Aortic smooth muscle cell (primary cell): ENCODE measurements at places on chromosomes 4 and X. TPM values are rescaled to one million over a fixed set of nuclear protein-coding genes. Genes with fewer than 3 reads are reported as not detected.

USP17L20 gene
- total RNA-seq = not detected in 2 replicates

ALB gene
- total RNA-seq = 0.50 TPM in 1 of 2 replicates, not detected in the other

ZBTB49 gene
- 2.6 and 2.9 TPM in 2 replicates for total RNA-seq

BOD1L1 gene
- total RNA-seq = 34.6 and 36.2 TPM in 2 replicates

NHSL2 gene
- 2.2 and 9.1 TPM in 2 replicates for total RNA-seq

UGT2B17 gene
- not detected in 2 replicates for total RNA-seq

FAM193A gene
- 7.4 and 11.1 TPM in 2 replicates for total RNA-seq

S100G gene
- total RNA-seq = not detected in 2 replicates

WNK3 gene
- total RNA-seq = 0.12 and 0.26 TPM in 2 replicates

FAAH2 gene
- 0.25 TPM in 1 of 2 replicates, not detected in the other for total RNA-seq

OTUD6A gene
- total RNA-seq = not detected in 2 replicates

POU3F4 gene
- under 0.01 TPM in 1 of 2 replicates, not detected in the other for total RNA-seq

KLF8 gene
- total RNA-seq = 1.8 and 3.2 TPM in 2 replicates

GPR82 gene
- not detected in 2 replicates for total RNA-seq

RAB33A gene
- total RNA-seq = 0.53 and 0.93 TPM in 2 replicates

H2BW2 gene
- not detected in 2 replicates for total RNA-seq

MMGT1 gene
- 8.1 and 11.3 TPM in 2 replicates for total RNA-seq

ZDHHC9 gene
- 12.9 and 17.6 TPM in 2 replicates for total RNA-seq

GALNT7 gene
- 28.4 and 34.6 TPM in 2 replicates for total RNA-seq

PCDH10 gene
- total RNA-seq = 26.4 and 50.9 TPM in 2 replicates

GC gene
- total RNA-seq = not detected in 2 replicates

CSAG2 gene
- not detected in 2 replicates for total RNA-seq

TKTL2 gene
- not detected in 2 replicates for total RNA-seq

QRFPR gene
- total RNA-seq = not detected in 2 replicates

MSANTD1 gene
- 0.53 and 0.56 TPM in 2 replicates for total RNA-seq

SYTL5 gene
- 0.19 and 0.40 TPM in 2 replicates for total RNA-seq

WDR17 gene
- total RNA-seq = 0.26 and 0.93 TPM in 2 replicates

PAGE4 gene
- total RNA-seq = not detected in 2 replicates

NAA11 gene
- 0.06 TPM in 1 of 2 replicates, not detected in the other for total RNA-seq

RHOXF2B gene
- not detected in 2 replicates for total RNA-seq

RAI2 gene
- total RNA-seq = 1.6 and 3.0 TPM in 2 replicates

ANOS1 gene
- 16.5 and 19.2 TPM in 2 replicates for total RNA-seq

IL2RG gene
- not detected in 2 replicates for total RNA-seq

RAB41 gene
- total RNA-seq = not detected in 2 replicates

ASMT gene
- not detected in 2 replicates for total RNA-seq

PITX2 gene
- total RNA-seq = not detected in 2 replicates

MGAT4D gene
- not detected in 2 replicates for total RNA-seq

PHOX2B gene
- not detected in 2 replicates for total RNA-seq

NSG1 gene
- 0.06 and 0.26 TPM in 2 replicates for total RNA-seq

GAGE1 gene
- not detected in 2 replicates for total RNA-seq

UGDH gene
- total RNA-seq = 274 and 365 TPM in 2 replicates

WWC2 gene
- 20.6 and 28.4 TPM in 2 replicates for total RNA-seq

TMPRSS11D gene
- not detected in 2 replicates for total RNA-seq

FHDC1 gene
- total RNA-seq = under 0.01 TPM in 2 replicates

PHEX gene
- 0.66 and 1.5 TPM in 2 replicates for total RNA-seq

CSN1S1 gene
- not detected in 2 replicates for total RNA-seq

GPC4 gene
- 0.53 and 1.1 TPM in 2 replicates for total RNA-seq

FAM9B gene
- total RNA-seq = not detected in 2 replicates

KIT gene
- total RNA-seq = 1.1 and 1.3 TPM in 2 replicates

VCX gene
- not detected in 2 replicates for total RNA-seq
